CD4-positive, alpha-beta T cell treated with Interleukin-17A for 4 hours (primary cell): ENCODE measurements at places on chromosomes 5 and 9.

- no peak for DNase-seq
These were observed 4.8 kb upstream of the HAND1 start for GRCh38 chr5:154482528-154483449.

DNA sequence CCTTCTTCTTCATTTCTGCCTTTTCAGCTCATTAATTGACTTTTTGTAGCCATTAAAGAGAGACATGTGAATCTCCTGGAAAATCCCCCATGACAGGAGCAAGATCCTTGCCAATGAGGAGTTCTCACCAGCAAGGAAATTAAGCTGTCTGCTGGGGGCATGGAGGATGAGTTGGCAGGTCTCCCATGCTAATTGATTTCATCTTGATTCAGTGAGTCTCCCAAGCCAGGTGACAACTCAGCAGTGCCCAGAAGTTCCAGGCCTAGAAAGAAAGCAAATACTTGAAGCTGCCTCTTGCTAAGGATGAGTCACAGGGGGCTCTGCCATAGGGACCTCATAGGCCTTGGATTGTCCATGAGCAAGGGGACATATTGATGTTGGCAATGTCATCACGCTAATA is 30.0 kb upstream of the ADRA1B start:
- DNase-seq, result no peak

- DNase-seq, result no peak
These were observed 134.8 kb upstream of the RGMB start for GRCh38 chr5:98638701-98639100.

- DNase-seq, result no peak
These were observed 339.9 kb downstream of the ACTL7B start for GRCh38 chr9:108515856-108516255.

GRCh38 chr5:92633875-92634487 is 947.0 kb downstream of the NR2F1-AS1 start:
- DNase-seq, result no peak

- no peak for DNase-seq
These were observed 726.4 kb upstream of the TYRP1 start for GRCh38 chr9:11966786-11967185.

GRCh38 chr5:127445328-127445727 is 72.1 kb upstream of the PRRC1 start:
- DNase-seq, result no peak

- no peak for DNase-seq
These were observed 86.3 kb upstream of the SPRY4 start for GRCh38 chr5:142411103-142411502.

DNA sequence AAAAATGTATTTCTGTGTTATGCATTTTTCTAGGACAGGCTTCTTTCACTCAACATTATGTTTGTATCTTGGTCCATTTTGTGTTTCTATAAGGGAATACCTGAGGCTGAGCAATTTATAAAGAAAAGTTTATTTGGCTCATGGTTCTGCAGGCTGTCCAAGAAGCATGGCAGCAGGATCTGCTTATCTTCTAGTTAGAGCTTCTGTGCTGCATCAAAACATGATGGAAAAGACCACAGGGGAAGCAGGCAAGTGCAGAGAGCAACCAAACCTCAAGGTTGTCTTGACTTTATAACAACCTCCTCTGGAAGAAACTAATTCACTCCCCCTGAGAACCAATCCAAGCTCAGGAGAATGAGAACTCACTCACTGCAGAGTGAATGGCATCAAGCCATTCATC is 1601.0 kb upstream of the NUDT12 start:
- no peak for DNase-seq

GRCh38 chr5:65172486-65173129 is 309.1 kb downstream of the ADAMTS6 start:
- no peak for DNase-seq

GRCh38 chr5:54722846-54723433 is 205.4 kb downstream of the SNX18 start:
- DNase-seq, result no peak

GRCh38 chr9:98860871-98861293 is 53.4 kb downstream of the GALNT12 start:
- no peak for DNase-seq

DNA sequence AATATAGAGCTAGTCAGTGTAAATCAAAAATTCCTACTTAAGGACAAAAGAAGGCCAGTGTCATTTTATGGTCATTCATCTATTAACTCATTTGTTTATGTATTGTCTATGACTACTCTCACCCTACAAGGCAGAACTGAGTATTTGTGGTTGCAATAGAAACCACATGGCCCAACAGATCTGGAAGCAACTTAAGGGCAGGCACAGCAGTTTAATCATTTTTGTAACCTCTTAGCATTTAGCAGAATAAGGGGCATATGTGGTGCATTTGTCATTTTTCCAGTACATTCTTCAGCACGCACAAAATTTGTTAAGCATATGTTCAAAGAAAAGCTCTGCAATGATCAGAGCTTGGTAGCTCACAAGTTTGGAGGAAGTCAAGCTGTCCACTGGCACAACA is 1.1 kb downstream of the FKBP15 start:
- DNase-seq, result no peak

GRCh38 chr5:161064781-161065180 is 212.8 kb upstream of the ATP10B start:
- no peak for DNase-seq

DNA sequence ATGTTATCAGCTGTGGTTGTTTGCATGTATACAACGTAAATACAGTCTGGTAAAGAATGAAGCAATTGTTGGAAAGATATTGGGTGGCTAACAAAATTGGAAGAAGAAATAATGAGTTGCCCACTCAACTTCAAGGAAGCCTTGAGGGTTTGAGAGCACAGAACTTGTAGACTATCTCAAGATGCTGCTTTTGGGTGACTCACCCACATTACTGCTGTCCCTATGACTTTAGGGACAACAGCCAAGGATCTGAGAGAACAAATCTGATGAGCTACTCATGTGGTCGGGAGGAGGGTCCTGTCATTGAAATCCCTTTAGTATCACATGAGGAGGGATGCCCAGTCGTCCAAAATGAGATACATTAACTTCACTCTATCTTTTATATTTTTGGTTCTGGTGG is 261.8 kb downstream of the GAS1 start:
- no peak for DNase-seq

- DNase-seq, result no peak
These were observed 142.8 kb downstream of the MAST4 start for GRCh38 chr5:66739021-66739420.

GRCh38 chr5:116265471-116265870 is 180.6 kb downstream of the COMMD10 start:
- no peak for DNase-seq

DNA sequence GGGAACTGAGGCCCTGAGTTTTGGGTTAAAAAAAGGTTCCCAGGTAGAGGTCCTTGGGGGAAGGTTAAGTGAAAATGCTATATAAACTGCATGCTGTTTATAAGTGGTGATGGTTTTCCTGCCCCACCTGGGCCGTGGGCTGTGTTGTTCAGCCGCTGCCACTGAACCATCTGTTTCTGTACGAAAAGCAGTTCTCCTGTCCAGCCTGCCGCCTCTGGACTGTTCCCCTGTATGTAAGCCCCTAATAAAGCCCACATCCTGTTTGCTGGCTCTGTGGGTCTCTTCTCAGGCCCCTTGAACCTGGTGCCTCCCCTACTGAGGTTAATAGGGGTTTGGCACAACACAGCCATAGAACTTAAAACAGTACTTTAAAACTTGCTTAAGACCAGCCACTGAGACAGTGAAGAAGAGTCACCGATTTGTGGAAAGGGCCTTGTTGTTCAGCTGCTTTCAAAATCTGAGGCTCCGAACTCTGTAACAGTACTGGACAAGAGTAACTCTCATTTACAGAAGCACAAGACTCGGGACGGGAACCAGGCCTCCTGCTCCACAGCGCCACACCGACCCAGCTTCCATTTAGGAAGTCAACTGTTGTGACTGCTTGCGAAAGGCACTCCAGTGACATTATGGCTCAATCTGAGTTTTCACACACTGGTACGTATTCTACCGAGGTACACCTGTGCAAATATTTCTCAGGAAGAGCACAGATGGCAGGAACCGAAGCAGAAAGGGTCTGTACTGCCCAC is 192.5 kb downstream of the CDK5RAP2 start:
- DNase-seq, result no peak

- no peak for DNase-seq
These were observed 34.2 kb downstream of the THBS4 start for GRCh38 chr5:80069251-80069800.

GRCh38 chr9:91954841-91955471 is 4.9 kb upstream of the ROR2 start:
- DNase-seq, result no peak
